ENCODE measurements at places on chromosomes 16 and 17.

- DNase-seq, result no peak
Measured at GRCh38 chr17:55242476-55242875, 22.3 kb upstream of the HLF start.

DNA sequence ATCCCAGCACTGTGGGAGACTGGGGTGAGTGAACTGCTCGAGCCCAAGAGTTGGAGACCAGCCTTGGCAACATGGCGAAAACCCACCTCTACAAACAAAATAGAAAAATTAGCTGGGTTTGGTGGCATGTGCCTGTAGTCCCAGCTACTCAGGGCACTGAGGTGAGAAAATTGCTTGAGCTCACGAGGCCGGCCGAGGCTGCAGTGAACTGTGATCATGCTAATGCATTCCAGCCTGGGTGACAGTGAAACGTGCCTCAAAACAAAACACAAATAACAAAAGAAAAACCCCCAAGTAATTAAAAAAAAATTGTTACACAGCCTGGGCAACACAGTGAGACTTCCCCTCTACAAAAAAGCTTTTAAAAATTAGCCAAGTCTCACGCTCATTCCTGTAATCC, 5.0 kb downstream of the CCDC47 start:
- DNase-seq, result no peak

GRCh38 chr16:72921620-72922019, 126.3 kb downstream of the ZFHX3 start:
- peak; percentile 55 for DNase-seq

GRCh38 chr17:59851439-59852375, 41.0 kb downstream of the TUBD1 start:
- DNase-seq, result no peak

GRCh38 chr16:19919142-19919541, 34.5 kb upstream of the GPRC5B start:
- no peak for DNase-seq

DNA sequence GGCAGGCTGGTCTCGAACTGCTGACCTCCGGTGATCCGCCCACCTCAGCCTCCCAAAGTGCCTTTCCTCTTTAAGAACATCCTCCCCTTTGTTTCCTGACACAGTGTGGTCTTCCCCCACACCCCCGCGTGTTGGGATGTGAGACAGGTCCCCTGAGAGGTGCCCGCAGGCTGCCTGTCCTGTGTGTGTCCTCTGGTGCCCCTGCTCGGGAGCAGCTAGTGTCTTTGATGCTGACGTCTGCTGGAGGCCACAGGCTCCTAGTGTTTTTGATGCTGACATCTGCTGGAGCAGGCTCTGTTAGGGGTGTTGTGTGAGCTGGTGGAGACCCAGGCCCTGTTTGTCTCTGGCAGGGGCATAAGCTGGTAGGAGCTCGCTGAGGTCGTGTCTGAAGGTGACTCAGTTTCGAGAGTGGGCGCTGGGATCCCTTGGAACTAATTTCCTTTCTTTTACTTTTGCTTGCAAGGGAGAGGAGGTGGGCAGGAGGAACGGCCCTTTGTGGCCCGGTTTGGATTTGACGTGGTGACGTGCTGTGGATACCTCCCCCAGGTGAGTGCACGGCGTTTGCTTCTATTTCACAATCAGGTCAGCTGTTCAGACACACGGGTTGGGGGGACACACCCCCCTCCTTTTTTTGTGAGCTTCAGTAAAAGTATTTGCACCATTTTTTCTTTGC, 6.0 kb downstream of the FN3KRP start:
- DNase-seq, result no peak
